PC-3 (cell line): ENCODE measurements at places on chromosomes 6 and 20. TPM values are rescaled to one million over a fixed set of nuclear protein-coding genes. Genes with fewer than 3 reads are reported as not detected.

OPRM1 gene
- total RNA-seq, result not detected in 2 replicates

- H3K27ac ChIP-seq, result no peak overlapping the region
- H3K36me3 ChIP-seq, result no peaks in the 10 kb centered on the region
- no peak for DNase-seq
- H3K4me1 ChIP-seq, result no peaks in the 10 kb centered on the region
- H3K4me3 ChIP-seq, result no peak overlapping the region
Observed at GRCh38 chr6:69422475-69422874, 374.3 kb downstream of the LMBRD1 start.

DNA sequence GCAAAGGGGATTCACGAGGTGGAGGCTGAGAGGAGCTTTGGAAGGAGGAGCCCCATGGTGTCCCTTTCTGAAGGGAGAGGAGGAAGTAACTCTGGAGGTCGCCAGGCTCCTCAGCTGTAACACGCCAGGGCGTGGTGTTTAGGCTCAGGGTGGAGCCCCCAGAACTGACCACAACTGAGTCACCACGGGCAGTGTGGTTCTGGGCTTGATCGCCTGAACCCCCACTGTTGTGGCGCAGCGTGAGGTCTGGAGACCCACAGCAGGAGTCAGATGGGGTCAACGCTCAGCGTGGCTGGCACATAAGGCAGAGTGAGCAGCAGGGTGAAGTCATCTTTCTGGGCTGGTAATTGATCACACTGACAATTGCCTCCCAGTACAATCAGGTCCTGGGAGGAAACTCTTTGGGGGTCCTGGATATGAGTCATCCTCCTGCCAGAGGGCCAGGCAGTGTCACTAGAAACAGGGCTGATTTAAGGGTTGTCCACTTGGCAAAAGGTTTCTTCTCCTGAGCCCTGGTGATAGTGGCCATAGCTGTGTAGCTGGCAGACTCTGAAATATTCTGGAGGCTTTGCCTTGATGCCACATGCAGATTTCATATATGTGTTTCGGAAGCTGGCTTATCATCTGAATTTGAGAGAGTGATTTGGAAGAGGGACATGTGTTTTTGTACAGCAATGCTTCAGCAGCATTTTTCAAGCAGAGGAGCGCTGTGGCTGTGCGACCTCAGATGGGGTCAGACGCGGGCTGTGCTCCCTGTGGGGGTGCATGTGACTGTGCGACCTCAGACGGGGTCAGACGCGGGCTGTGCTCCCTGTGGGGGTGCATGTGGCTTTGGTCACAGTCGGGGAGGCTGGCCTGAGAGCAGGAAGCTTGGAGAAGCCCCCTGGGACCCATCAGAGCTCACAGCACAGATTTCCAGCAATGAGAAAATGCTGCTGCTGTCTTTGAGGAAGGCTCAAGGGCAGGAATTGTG lies 50.0 kb downstream of the SYNJ2 start:
- no peak overlapping the region for H3K27ac ChIP-seq
- 0 out of 2 replicates have a peak, but pooled peaks cover 4% of the 10 kb centered on the region for H3K36me3 ChIP-seq
- peaks cover 5% of the 10 kb centered on the region for H3K4me1 ChIP-seq
- no peak for DNase-seq

GRCh38 chr6:117441824-117442264 lies 16.1 kb upstream of the ROS1 start:
- peak; percentile 84 for DNase-seq
- H3K27me3 ChIP-seq, result no peaks in the 10 kb centered on the region
- H3K27ac ChIP-seq, result peak overlapping the region; percentile 94
- peak overlapping the region; percentile 39 for H3K4me3 ChIP-seq
- H3K36me3 ChIP-seq, result peaks cover 8% of the 10 kb centered on the region

GRCh38 chr20:61186771-61187472 lies 65.1 kb upstream of the CDH4 start:
- H3K4me1 ChIP-seq, result no peaks in the 10 kb centered on the region
- H3K36me3 ChIP-seq, result no peaks in the 10 kb centered on the region
- peaks cover 16% of the 10 kb centered on the region; the same call in 1 of the 2 replicates for H3K27me3 ChIP-seq
- DNase-seq, result no peak

NMBR gene
- total RNA-seq, result not detected in 2 replicates

- no peak for DNase-seq
- no peak overlapping the region for H3K4me3 ChIP-seq
- H3K27me3 ChIP-seq, result no peaks in the 10 kb centered on the region
- H3K4me1 ChIP-seq, result peaks cover 17% of the 10 kb centered on the region
- H3K27ac ChIP-seq, result no peak overlapping the region
Observed at GRCh38 chr6:47238456-47238995, 71.2 kb downstream of the TNFRSF21 start.

DNA sequence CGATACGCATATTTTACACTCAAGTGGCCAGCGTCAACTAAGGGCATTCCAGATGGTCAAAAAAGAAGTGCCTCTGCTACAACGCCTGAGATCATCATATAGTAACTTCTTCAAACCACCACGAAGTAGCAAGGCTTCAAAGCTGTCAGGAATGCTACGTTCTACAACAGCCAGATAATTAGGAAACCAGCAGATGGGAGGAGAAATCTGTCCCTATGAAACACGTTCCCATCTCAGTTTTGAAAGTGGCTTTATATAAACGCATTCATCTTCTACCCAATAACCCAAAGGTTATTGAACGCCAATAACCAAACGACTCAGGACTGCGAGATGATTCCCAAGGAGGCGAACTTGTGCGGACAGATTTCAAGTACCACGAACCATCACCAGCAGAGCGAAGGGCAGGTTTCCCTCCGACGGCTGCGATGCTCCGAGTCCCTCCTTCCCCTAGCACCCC lies 1.2 kb downstream of the ABHD12 start:
- peaks cover 22% of the 10 kb centered on the region for H3K4me1 ChIP-seq
- H3K27me3 ChIP-seq, result no peaks in the 10 kb centered on the region
- H3K27ac ChIP-seq, result no peak overlapping the region

HS3ST5 gene
- total RNA-seq, result 0.86 and 1.2 TPM in 2 replicates

DNA sequence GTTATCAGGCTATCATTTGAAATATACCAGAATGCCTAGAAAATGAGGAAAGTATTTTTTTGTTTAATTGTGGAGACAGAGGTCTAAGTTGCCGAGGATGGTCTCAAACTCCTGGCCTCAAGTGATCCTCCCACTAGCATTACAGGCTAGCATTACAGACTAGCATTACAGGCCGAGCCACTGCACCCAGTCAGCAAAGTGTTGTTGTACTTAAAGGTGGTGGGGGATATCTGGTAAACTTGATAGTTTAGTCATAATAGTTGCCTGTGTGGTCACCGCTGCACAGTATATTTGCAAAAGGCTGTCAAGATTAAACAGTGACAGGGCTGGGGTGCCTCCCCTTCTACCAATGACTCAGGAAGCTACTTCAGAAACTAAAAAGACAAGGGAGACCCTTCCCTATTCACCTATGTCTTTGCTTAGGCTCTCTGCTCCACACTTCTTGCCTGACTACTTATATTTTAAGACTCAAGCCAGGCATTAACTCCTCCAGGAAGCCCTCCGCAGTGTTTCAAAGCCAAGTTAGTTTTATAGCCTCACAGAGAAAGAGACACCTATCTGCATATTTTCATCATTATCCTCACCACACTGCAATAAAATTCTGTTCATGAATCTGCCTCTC lies 3.1 kb upstream of the AKIRIN2 start:
- H3K4me1 ChIP-seq, result peaks cover 34% of the 10 kb centered on the region
- H3K4me3 ChIP-seq, result no peak overlapping the region
- no peaks in the 10 kb centered on the region for H3K27me3 ChIP-seq
- H3K27ac ChIP-seq, result peak overlapping the region; percentile 89

DNA sequence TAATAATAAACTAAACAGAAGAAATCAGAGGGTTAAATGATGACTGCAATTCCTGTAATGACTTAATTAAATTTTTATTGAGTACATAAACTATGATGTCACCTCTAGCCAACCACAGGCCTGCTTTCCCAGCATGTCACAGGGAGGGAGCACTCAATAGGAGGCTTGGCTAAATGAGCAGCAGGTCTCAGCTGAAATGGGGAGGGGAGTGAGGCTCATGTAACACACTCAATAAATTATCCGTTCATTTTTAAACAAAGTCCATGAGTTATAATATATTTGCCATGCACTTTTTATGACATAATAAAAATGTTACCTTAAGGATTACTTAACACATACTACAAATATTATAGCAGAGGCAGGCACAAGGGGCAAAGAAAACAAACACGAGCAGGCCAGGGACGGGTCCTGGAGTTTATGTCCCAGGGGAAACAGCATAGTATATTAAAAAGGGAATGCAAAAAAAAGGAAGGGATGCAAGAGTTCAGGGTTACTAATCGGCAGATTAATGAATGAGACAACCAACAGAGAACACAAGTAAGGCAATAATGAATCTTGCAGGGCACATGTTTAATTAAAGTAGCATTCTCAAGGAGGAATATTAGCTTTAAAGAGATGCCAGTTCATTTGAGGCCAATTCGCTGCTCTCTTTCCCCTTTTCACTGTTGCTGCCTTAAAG lies 27.1 kb upstream of the FAM83C start:
- H3K4me1 ChIP-seq, result peaks cover 59% of the 10 kb centered on the region
- no peaks in the 10 kb centered on the region for H3K36me3 ChIP-seq
- DNase-seq, result peak; percentile 62
- H3K27ac ChIP-seq, result peak overlapping the region; percentile 95
- H3K4me3 ChIP-seq, result no peak overlapping the region

GRCh38 chr6:34911822-34912221 lies 22.8 kb downstream of the ANKS1A start:
- no peaks in the 10 kb centered on the region for H3K27me3 ChIP-seq
- no peak overlapping the region for H3K27ac ChIP-seq
- no peak overlapping the region for H3K4me3 ChIP-seq
- H3K4me1 ChIP-seq, result peaks cover 39% of the 10 kb centered on the region
- DNase-seq, result no peak

METTL24 gene
- not detected in 2 replicates for total RNA-seq

EYA2 gene
- 0.29 and 0.33 TPM in 2 replicates for total RNA-seq

TRMT6 gene
- total RNA-seq, result 35.4 and 44.0 TPM in 2 replicates

TMEM217 gene
- 2.2 and 2.4 TPM in 2 replicates for total RNA-seq

- no peak for DNase-seq
- no peaks in the 10 kb centered on the region for H3K36me3 ChIP-seq
- H3K4me1 ChIP-seq, result peaks cover 9% of the 10 kb centered on the region
Observed at GRCh38 chr20:2293486-2293885, 2.3 kb upstream of the TGM3 start.

- H3K36me3 ChIP-seq, result no peaks in the 10 kb centered on the region
- H3K4me1 ChIP-seq, result no peaks in the 10 kb centered on the region
- H3K27me3 ChIP-seq, result no peaks in the 10 kb centered on the region
- H3K27ac ChIP-seq, result no peak overlapping the region
Observed at GRCh38 chr6:132892929-132893771, 78.8 kb downstream of the RPS12 start.

- no peak overlapping the region for H3K4me3 ChIP-seq
- no peaks in the 10 kb centered on the region for H3K4me1 ChIP-seq
- no peak overlapping the region for H3K27ac ChIP-seq
- no peaks in the 10 kb centered on the region for H3K36me3 ChIP-seq
- no peak for DNase-seq
Observed at GRCh38 chr6:25749837-25750236, 4.7 kb upstream of the SLC17A4 start.

- peaks cover 11% of the 10 kb centered on the region for H3K4me1 ChIP-seq
- no peaks in the 10 kb centered on the region for H3K27me3 ChIP-seq
- no peaks in the 10 kb centered on the region for H3K36me3 ChIP-seq
- no peak overlapping the region for H3K4me3 ChIP-seq
- DNase-seq, result no peak
Observed at GRCh38 chr6:36926708-36927513, 27.6 kb upstream of the PI16 start.

DNA sequence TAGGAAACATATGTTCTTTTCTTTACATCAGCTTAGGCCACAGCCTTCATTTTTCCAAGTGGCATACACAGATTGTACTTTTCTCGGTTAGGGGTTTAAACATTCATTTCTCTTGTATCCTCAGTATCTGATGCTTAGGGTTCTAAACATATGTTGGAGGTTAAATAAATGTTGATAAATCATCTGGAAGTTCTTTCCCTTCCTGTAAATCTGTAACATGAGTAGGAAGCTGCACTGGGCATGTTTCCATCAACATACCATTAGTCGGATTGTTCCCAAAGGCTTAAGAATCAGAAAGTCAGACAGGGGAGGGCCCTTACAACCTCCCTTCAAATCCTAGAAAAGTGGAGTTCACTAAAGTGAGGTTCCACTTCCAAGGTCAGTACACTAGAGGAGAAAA lies 54.8 kb upstream of the BCLAF1 start:
- H3K27ac ChIP-seq, result no peak overlapping the region
- H3K27me3 ChIP-seq, result no peaks in the 10 kb centered on the region
- no peaks in the 10 kb centered on the region; the same call in 1 of the 2 replicates for H3K4me1 ChIP-seq
- no peaks in the 10 kb centered on the region for H3K36me3 ChIP-seq

RALGAPA2 gene
- total RNA-seq, result 9.8 and 10.5 TPM in 2 replicates

SPTLC3 gene
- total RNA-seq, result 6.3 and 16.3 TPM in 2 replicates

DEFB124 gene
- total RNA-seq, result not detected in 2 replicates

SAMD5 gene
- total RNA-seq, result 1.2 and 1.8 TPM in 2 replicates

- peak; percentile 28 for DNase-seq
- no peak overlapping the region for H3K27ac ChIP-seq
- H3K4me1 ChIP-seq, result peaks cover 13% of the 10 kb centered on the region
- H3K27me3 ChIP-seq, result no peaks in the 10 kb centered on the region
- H3K36me3 ChIP-seq, result no peaks in the 10 kb centered on the region
Observed at GRCh38 chr6:90097356-90097755, 199.3 kb downstream of the BACH2 start.

GRCh38 chr6:148438632-148439031 lies 96.0 kb downstream of the SASH1 start:
- H3K4me1 ChIP-seq, result peaks cover 25% of the 10 kb centered on the region
- no peaks in the 10 kb centered on the region for H3K27me3 ChIP-seq
- no peaks in the 10 kb centered on the region for H3K36me3 ChIP-seq
- H3K4me3 ChIP-seq, result no peak overlapping the region
- no peak for DNase-seq
- no peak overlapping the region for H3K27ac ChIP-seq

GINS1 gene
- 27.5 and 28.1 TPM in 2 replicates for total RNA-seq

AARS2 gene
- 26.2 and 30.4 TPM in 2 replicates for total RNA-seq

IP6K3 gene
- not detected in 2 replicates for total RNA-seq

- no peaks in the 10 kb centered on the region for H3K4me1 ChIP-seq
- H3K4me3 ChIP-seq, result no peak overlapping the region
- no peak overlapping the region for H3K27ac ChIP-seq
- H3K36me3 ChIP-seq, result no peaks in the 10 kb centered on the region
- no peak for DNase-seq
Observed at GRCh38 chr20:61662968-61663331, 402.7 kb downstream of the TAF4 start.

GRCh38 chr20:41165001-41165882 lies 27.9 kb downstream of the PLCG1 start:
- peaks cover 8% of the 10 kb centered on the region for H3K4me1 ChIP-seq
- H3K36me3 ChIP-seq, result peaks cover 47% of the 10 kb centered on the region
- no peak overlapping the region for H3K4me3 ChIP-seq
- no peaks in the 10 kb centered on the region for H3K27me3 ChIP-seq

TMEM14A gene
- 54.7 and 65.4 TPM in 2 replicates for total RNA-seq

DNA sequence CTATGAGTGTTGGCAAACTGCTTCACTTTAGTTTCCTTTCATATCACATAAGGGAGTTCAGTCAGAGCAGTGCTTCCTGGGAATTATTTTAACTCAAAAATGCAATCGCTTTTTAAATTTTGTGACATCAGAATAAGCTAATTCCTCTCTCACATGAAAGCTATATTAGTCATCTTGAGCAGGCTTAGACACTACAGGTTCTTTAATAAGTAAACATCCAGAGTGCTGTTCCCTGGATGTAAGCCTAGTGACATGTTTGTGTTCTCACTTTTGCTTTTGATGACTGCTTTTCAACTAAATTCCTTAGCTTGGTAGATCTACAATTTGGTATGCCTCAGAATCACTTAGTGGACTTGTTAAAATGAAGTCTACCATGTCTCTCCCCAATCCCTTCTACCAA lies 252.7 kb upstream of the POU3F2 start:
- no peaks in the 10 kb centered on the region for H3K27me3 ChIP-seq
- no peak overlapping the region for H3K4me3 ChIP-seq
- no peaks in the 10 kb centered on the region for H3K36me3 ChIP-seq
- peak; percentile 12 for DNase-seq
- H3K27ac ChIP-seq, result no peak overlapping the region
- H3K4me1 ChIP-seq, result no peaks in the 10 kb centered on the region
